ENCODE measurements at places on chromosomes 12 and 14.

GRCh38 chr14:100569734-100570286 lies 17.4 kb downstream of the BEGAIN start:
- no peak for DNase-seq

DNA sequence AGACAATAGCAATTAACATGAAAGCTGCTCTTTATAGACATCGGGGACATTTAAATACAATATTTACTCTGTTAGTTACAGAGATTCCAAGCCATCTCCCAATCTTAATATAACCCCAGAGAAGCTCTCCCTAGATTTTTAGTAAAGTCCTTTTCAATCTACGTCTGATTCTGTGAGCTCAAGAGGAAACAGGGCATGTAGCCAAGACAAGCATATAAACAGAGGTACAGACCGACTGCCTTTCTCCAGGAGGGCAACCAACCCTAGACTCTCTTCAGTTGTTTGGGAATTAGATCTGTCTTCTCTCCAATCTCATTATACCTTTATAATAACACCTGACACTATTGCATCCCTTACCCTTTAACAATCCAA lies 57.4 kb downstream of the TMTC1 start:
- DNase-seq = no peak

DNA sequence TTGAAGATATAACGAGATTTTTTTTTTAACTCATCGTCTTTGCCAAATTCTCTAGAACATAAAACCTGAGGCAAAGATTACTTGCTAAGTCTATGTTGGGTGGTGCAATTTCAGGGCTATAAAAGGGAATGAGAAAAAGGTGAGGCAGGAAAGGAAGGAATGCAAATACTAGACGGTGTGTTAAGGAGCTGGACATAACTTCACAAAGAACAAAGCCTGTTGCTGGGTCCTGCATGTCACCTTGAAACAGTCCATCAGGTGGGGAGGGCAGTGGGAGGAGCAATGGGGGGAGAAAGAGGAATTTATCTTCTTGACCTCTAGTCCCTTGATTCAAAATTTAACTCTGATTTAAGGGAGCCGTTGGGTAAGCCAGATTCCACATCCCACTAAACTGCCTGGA lies 16.1 kb upstream of the DUSP6 start:
- DNase-seq = no peak

- no peak for DNase-seq
Observed at GRCh38 chr14:102644523-102644922, 52.1 kb downstream of the RCOR1 start.

- peak; percentile 80 for DNase-seq
Observed at GRCh38 chr12:57726151-57726883, 12.2 kb downstream of the AGAP2 start.

GRCh38 chr12:17197971-17198370 lies 592.0 kb upstream of the LMO3 start:
- DNase-seq = no peak

DNA sequence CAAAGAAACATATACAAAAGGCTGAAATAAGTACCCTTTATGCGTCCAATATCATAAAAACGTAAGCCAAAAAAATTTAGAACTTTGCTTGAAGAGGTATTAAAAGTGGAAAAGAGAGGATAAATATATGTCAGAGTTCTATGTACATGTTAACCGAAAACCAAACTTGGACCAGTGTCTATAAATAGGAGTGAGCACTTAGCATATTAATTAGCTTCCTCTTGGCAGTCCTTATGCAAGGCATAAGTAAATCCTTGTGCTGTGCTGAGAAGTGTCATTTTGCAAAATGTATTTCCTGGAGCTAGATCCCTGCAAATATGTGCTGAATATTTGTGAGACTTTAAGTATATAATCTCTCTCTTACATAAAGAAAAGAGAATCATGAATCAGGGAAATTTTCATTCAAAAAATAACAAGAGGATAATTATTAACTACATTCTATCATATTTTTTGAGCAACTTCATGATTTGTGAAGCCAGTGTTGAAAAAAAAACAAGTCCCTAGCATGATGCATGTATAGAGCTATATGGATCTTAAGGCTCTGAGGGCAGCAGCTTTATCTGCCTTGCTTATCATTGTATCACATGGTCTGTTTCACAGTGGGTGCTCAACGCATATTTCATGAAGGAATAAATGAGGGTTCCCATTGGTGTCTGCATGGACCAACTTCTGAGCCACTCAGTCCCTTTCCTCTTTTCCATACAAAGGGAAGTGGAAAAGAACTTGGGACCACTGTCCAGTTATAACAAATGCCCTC lies 326.1 kb downstream of the PDZRN4 start:
- no peak for DNase-seq

GRCh38 chr12:28172434-28173030 lies 17.7 kb upstream of the CCDC91 start:
- no peak for DNase-seq

GRCh38 chr14:23433457-23433856 lies 2.0 kb downstream of the MYH7 start:
- no peak for DNase-seq

GRCh38 chr12:44235674-44236073 lies 399.8 kb downstream of the TMEM117 start:
- DNase-seq = no peak

DNA sequence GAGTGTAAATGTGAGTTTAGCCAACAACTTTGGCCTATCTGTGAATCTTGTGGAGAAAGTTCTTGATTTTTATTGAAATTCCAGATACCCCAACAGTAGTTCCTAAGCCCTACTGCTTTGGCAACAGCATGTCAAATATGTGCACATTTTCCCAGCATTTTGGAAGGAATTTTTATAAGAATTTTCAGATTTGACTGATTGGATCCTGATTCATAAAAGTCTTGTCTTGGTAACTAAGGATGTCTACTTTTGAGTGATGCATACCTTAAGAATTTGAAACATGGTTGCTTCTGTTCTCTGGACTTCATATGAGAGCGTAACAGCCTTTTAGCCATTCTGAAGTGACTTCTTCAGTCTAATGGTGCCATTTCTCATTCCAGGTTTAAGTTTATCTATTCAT lies 106.7 kb downstream of the ANO4 start:
- DNase-seq = no peak

GRCh38 chr14:21090940-21091663 lies 7.4 kb downstream of the ZNF219 start:
- DNase-seq = no peak

Measured in neural crest cell (in vitro differentiated cells).